ENCODE measurements at places on chromosomes 16 and 17.

GRCh38 chr17:7972131-7972785, 30.2 kb upstream of the GUCY2D start:
- DNase-seq, result no peak

GRCh38 chr16:63612462-63613227, 1509.2 kb downstream of the CDH11 start:
- no peak for DNase-seq

DNA sequence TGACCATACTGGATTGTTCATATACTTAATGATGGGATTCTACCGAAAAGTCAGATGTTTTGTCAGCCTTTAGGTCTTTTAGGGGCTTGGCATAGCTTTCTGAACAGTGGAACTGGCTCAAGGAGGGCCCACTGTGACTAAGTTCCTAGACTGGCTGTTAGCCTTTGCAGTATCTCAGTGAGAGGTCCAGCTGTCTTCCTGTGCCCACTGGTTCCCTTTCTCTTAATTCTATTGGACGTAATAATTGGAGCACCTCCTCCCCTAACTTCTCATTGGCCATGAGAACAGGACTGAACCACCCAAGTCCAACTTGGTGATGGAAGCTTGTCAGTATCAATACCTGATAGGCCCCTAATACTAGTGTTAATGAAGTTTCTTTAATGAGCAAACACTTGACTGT, 13.5 kb downstream of the KPNA2 start:
- DNase-seq, result no peak

GRCh38 chr16:27907457-27907972, 156.0 kb downstream of the GSG1L start:
- DNase-seq, result no peak

- DNase-seq, result no peak
These were observed 16.6 kb downstream of the NUDT7 start for GRCh38 chr16:77738706-77739558.

DNA sequence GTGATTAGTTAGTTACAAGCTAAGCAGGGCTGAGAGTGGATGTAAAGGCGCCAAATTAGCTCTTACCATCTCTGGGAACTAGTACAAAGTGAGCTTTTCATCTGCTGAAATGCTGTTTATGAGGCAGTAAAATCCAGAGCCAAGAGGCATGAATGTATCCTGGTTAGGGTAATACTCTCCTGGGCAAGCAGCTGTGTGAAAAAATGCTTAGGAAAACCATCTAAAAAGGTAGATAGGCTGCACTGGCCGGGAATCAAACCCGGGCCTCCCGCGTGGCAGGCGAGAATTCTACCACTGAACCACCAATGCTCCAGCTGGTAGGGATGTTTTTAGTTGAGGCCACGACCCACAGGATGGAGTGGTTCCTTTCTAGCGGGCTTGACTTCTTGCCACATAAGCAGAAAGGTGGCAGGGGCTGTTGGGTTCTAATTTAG, 23.0 kb downstream of the VAC14 start:
- DNase-seq, result no peak

DNA sequence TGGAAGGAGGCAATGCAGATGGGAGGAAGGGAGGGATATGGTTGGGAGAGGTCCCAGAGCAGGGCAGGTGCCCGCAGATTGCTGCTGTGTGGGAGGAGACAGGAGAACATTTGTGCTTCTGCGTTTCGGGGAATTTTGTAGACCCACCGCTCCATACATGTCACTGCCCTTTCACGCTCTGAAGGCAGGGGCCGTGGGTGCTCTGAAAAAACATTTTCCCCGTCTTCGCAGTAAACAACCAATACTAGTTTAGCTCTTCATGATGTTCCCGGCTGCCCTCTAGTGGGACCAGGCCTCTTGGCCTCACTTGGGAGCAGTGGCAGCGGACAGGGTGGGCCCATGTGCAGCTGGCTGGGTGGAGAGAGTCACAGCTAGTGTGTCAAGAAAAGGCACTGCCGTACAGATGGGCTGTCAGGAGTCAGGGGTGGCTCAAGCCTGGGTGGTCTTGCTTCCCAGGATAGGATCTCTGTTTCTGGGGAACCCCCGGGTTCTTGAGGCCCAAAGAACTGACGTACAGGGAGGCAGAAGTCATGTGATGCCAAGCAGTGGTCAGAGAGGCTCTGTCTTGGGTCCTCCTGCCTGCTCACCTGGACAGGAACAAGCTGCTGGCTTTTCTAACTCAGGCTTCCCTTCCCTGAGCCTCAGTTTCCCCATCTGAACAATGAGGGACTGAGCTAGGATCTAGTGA, 46.5 kb upstream of the CPNE2 start:
- peak; percentile 60 for DNase-seq

- DNase-seq, result no peak
These were observed 6.2 kb upstream of the HEXIM2 start for GRCh38 chr17:45155483-45155882.

DNA sequence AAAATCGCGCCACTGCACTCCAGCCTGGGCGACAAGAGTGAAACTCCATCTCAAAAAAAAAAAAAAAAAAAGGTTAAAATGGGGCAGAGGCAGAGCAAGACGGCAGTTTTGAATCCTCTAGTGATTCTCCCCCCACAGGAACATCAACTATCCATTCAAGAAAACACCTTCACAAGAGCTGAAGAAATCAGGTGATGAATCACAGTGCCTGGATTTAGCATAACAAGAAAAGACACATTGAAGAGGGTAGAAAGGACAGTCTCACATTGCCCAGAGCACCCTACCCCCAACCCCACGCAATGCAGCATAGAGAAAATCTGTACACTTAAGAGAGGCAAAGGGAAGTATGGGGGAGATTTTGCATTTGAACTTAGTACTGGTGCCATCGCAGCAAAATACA, 28.8 kb upstream of the RNF43 start:
- no peak for DNase-seq

DNA sequence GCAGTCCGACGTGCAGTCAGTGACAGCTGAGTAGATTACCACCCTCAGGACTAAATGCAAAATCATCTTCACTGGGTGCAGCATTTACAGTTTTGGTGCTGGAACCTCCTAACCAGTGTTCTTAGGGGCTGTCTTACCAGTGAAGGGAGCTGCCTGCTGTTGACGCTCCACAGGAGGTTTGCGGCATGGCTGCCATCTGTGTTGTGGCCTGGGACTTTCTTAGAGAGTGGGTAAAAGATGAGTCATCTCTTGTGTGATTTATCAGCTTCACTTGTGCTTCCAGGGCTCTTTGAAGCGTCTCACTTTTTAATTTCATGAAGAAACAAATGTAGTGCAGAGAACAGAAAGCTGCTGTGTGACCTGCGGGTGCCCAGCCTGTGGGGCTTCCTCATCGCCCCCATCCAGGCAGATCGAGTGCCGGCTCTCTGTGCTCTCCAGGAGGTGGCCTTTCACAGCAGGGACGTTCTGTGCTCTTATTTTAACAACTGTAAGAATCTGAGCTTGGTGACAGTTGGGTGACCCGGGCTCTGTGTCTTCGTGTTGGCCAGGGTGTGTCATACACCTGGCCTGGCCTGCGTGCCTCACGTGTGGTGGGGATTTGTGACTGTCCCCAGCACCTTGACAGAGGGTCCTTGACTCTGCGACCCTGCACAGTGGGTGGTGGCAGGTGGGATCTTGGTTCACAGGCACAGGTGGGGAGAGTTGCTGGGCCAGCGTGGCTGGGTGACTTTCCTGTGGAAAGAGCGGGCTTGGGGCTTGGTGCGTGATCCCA, 24.3 kb upstream of the ZNF750 start:
- DNase-seq, result peak; percentile 92

- DNase-seq, result no peak
These were observed 9.1 kb downstream of the CEP20 start for GRCh38 chr16:15879255-15879811.

DNA sequence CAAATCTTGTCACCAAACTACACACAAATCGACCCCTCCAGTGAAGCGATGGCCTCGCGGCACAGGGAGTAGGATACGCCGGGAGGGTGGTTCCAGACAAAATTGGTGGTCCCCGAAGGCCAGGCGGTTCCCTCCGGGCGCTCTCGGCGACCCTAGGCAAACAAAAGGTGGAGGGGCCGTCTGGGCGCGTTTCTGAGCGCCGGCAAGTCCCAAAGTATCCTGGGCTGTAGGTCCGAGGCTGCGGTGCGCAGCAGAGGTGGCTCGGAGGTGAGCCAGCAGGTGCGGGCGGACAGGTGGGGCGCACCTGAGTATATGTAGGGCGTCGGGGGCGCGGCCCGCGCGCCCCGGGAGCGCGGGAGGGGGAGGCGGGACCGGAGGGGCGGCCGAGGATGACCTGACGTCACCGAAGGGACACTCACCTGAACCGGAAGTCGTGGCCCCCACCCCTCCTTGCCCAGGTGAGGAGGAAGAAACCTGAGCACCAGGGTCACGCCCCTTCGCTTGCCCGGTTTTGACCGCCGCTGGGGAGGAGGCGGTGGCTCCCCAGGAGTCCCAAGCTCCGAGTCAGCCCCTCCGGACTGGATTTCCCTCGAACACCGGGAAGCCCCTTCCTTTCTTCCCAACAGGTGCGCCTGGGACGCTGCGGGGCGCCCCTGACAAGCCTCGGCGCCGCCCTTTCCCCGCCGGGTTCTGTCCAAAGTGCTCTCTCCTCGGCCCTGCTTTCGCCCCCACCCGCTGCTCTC, at the start of gene CLDN7:
Gene CLDN7 (minus strand): TSS at position 287 of the 743 bp plus-strand sequence. CDS start 435 bp downstream, outside the sequence.
- no peak for DNase-seq

DNA sequence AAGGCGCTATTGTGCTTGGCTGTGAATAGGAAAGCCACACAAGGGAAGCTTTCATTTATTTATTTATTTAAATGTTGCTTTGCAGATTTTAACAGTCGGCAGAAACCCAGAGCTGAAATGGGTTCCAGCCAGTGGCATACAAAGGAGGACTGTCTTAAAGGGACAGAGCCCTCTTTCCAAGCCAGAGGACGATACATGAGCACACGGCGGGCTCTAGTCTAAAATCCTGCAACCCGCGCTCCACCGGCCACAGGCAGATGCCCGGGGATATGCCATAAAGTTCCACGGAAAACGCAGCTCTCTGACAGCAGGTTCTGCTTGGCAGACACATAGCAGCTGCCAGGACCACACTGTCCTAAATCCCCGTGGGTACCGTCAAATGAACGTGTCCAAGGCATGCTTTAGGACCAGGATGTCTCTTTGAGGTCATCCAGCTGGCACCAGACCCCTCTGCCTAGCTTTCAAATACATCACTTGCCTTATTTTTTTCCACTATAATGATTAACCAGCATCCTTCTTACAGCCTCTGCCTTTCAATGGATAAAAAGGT, 64.6 kb downstream of the CYTH1 start:
- DNase-seq, result no peak

DNA sequence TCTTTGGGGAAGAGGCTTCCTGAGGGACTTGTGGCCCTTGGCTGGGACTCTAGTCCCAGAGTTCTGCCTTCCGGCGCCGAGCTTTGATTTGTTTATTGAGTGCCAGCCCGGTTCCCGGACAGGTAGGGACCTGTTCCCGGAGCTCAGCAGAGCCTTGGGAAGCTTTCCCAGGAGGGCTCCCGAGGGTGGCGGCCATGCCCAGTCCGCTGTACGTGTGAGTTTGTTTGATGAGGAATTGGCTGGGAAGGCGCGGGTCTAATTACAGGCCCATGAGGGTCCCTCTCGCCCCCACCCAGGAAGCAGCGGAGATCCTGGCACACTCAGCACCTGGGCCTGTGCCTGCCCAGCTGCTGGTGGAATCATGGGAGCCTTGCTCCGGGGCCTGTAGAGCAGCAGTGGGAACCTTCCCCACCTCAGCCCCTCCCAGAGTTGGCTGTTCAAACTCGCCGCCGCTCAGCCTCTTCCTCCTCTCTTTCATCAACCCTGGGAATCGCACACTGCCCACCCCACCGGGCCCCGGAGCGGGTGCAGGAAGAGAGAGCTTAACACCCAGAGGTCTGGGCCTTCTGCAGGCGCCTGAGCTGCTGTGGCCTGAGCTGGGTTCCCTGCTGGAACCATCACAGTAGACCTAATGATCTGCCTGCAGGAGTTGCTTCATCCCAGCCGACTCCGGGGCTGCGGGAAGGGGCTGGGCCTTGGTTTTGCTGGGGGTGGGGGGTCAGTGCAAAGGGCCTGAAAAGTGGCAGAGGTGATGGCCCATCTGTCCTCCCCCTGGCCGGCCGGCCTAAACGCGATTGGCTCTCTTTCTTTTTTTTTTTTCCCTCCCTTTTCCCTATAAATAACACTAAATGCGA, 313.7 kb downstream of the SEC14L1 start:
- no peak for DNase-seq

GRCh38 chr17:58325976-58326468, 2.6 kb downstream of the TSPOAP1 start:
- DNase-seq, result peak; percentile 68

DNA sequence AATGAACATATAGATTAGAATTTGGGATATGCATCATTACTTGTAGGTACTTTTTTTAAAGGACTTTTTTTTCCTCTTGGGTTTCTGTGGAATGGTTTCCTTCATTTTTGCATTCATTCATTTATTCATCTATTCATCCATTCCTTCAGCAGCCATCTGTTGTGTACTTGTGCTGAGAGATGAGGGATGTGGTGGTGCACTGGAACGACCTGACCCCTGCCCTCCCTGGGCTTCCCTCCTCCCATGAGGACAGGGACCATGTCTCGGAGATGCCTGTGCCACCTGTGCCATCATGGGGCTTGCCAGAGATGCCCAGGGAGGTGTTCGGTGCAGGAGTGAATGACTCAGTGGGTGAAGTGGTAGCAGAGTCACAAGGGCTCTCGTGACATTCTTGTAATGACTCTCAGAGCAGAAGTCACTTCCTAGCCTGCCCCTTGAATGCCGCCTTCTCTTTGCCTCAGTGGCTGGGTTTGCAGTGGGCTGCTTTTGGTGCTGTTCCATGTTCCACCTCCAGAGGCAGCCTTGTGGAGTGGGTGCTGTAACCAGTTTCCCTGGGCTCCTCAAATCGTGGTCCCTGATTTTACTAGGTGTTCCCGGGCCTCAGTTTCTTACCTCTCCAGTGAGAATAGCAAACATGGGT, 43.9 kb downstream of the CLEC16A start:
- peak; percentile 89 for DNase-seq

GRCh38 chr17:15411384-15412198, 55.8 kb downstream of the CDRT4 start:
- DNase-seq, result no peak
